Neural crest cell (in vitro differentiated cells): ENCODE measurements at places on chromosomes 16 and 17.

- no peak for DNase-seq
Observed at GRCh38 chr17:31688701-31689100, 170.3 kb downstream of the COPRS start.

GRCh38 chr16:50548909-50549560, 839 bp downstream of the NKD1 start:
- DNase-seq, result no peak

DNA sequence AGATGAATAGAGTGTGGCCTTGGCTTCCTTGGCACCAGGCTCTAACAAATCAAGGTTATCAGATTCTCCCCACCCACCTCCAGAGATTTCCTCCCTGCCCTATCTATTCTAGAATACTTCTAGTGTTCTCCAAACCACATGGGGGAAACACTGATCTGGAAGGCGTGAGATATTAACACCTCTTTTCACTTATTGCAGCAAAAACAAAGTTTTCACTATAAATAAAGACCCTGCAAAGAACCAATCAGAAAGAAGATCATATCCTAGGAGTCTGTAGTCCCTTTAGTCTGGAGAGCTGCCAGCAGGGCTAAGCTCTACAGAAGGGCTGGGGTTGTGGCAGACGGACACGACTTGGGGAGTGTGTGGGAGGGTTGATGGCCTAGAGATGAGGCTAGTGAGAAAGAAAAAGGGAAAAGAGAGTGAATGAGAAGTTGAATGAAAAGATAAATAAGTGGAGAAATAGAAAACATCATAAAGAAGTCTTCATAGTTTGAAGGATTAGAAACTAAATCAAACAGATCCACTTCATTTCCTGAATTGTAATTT, 8.6 kb upstream of the SKAP1 start:
- DNase-seq, result no peak

DNA sequence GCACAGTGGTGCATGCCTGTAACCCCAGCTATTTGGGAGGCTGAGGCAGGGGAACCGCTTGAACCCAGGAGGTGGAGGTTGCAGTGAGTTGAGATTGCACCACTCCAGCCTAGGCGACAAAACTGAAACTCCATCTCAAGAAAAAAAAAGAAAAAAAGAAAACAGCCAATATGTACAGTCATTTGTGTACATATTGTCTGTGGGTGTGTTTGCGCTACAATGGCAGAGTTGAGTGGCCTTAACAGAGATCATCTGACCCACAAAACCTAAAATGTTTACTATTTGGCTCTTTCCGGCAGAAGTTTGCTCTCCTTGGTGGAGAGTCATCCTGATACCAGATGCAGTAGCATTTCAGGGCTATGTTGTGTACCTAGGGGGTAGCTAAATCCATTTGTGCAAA, 57.9 kb downstream of the ARSG start:
- DNase-seq, result no peak

- DNase-seq, result peak; percentile 86
Observed at GRCh38 chr17:37047631-37048104, 98.9 kb downstream of the AATF start.
